ENCODE measurements at places on chromosomes 13 and 19. TPM values are rescaled to one million over a fixed set of nuclear protein-coding genes. Genes with fewer than 3 reads are reported as not detected.

Gene RYR1
- 117 TPM for total RNA-seq

DNA sequence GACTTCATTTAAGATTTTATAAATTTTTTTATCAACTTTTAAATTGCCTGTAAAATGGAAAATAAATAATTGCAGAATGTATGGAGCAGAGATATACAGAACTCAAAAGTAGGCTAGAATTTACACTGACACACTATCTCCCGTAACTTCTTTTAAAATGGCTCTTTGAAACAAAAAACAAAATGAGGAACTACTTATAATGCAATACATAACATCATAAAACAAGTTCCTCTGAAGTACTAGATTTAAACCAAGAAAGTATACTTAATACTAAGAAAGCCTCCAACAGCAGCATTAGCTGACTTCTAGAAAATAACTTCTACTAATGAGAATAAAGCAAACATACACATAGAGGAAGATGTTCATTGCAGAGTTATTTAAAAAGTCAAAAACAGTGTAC, 17.0 kb downstream of the RBM26 start:
- no peak for DNase-seq
- H3K4me1 ChIP-seq = peaks cover 15% of the 10 kb centered on the region
- H3K27ac ChIP-seq = no peak overlapping the region
- H3K27me3 ChIP-seq = no peaks in the 10 kb centered on the region
- no peaks in the 10 kb centered on the region for H3K36me3 ChIP-seq
- no peak overlapping the region for H3K4me3 ChIP-seq

DNA sequence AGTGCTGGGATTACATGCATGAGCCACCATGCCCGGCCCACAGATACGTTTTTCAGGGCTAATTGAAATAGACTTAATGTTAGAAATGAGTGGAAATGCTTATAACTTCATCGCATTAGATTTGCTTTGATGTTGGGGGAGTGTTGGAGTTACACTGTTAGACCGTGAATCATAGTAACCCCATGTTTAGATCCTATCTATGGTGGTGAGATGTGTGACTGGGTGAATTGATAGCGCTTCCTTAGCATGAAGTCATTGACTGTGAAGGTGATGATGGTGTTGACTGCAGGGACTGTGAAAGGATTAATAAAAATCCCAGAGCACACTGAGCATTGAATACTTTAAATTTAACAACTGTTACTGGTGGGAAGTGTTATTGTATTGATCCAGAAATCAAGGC, 1.7 kb downstream of the ZNF264 start:
- peak overlapping the region; percentile 33 for H3K27ac ChIP-seq
- peaks cover 9% of the 10 kb centered on the region for H3K4me1 ChIP-seq
- peaks cover 30% of the 10 kb centered on the region for H3K36me3 ChIP-seq
- peaks cover 12% of the 10 kb centered on the region for H3K27me3 ChIP-seq
- no peak for DNase-seq

Gene SIGLEC8
- total RNA-seq = not detected

- peak; percentile 87 for DNase-seq
- H3K27me3 ChIP-seq = peaks cover 8% of the 10 kb centered on the region
- H3K4me1 ChIP-seq = no peaks in the 10 kb centered on the region
- peak within 1 kb of the TSS; percentile 86 for H3K4me3 ChIP-seq
Measured at GRCh38 chr19:48746738-48747575, at the start of gene IZUMO1. Gene IZUMO1 (minus strand): TSS chr19:48746909. CDS start chr19:48745859, 1,050 bp downstream.

DNA sequence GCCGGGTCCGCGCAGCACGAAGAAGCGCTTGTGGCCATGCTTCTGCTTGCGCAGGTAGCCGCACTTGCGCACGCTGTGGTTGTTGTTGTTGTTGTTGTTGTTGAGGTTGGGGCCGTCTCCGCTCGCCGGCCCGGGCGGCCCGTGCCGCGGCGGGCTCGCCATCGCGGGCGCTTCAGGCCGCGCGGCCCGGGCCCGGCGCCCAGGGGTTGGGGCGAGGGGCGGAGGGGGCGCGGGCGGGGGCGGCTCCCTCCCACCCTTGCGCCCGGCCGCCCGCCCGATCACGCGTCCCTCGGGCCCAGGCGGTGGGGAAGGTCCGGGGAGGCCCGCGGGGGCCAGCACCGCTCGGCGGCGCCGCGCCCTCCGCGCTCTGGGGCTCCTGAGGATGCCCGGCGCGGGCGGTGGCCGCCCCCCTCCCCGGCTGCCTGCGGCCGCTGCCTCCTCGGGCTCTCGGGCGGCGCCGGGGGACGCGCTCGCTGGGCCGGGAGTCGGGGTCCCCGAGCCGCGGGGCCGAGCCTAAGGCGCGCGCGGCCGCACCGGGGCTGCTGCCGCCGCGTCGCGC, 412 bp downstream of the IRS2 start:
- H3K4me3 ChIP-seq = peak overlapping the region; percentile 68
- H3K4me1 ChIP-seq = peaks cover 13% of the 10 kb centered on the region
- peaks cover 3% of the 10 kb centered on the region for H3K27me3 ChIP-seq
- peak; percentile 47 for DNase-seq
- no peaks in the 10 kb centered on the region for H3K36me3 ChIP-seq

Gene IRF3
- total RNA-seq = 40.1 TPM

DNA sequence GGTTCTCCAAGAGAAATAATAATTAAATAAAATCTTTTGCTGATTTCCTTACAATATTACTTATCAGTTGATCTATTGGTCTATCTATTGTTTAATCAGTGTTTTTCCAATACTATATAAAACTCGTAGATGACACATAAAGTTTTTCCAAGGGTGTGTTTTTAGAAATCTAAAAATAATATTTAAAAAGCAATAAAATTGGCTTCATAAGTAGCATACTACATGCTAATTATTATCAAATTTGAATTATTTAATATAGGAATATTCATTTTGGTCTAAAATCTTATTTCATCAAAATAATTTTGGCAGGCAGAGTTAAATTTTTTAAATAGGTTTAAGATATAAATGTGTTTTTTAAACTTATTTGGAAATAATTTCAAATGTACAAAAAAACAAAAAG, 49.4 kb upstream of the MIR17HG start:
- no peaks in the 10 kb centered on the region for H3K27me3 ChIP-seq
- DNase-seq = no peak
- H3K36me3 ChIP-seq = no peaks in the 10 kb centered on the region
- H3K27ac ChIP-seq = no peak overlapping the region
- H3K4me3 ChIP-seq = no peak overlapping the region
